ENCODE measurements at places on chromosomes 2 and 18.

DNA sequence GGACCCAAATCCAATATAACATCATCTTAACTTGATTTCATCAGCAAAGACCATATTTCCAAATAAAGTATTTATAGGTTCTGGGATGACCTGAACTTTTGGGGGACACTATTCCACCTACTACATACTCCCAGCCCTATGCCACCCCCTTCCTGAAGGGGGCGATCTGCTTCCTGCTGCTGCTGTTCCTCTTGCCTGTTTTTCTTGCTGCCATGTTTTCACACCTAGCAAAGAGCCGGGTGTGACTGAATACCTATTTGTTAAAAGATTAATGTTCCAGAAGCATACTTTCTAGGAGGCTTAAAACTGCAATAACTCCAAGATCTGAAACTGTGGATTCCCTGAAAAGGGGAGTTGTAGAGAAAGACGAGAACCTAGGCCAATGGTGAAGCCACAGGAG lies 89.7 kb downstream of the ICOS start:
- no peak for DNase-seq

- DNase-seq: peak; percentile 69
Observed at GRCh38 chr18:48761582-48761981, 189.2 kb downstream of the SMAD7 start.

DNA sequence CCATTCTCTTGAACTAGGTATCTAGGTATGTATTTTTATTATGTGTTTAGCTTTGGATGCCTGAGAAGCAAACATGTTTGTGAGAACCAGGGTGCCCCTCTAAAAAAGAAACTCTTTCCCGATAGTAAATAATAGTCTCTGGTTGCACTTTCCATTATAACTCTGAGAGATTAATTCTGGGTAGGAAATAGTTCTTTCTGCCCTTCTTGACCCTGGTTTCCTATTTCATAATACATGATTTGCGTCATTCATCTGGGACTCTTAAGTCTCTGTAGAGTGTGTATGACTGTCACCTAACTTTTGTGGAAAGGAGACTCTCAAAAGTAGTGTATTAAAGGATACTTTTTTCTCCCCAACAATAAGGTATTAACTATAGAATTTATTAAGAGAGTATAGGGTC lies 31.5 kb downstream of the ACSL3 start:
- no peak for DNase-seq

GRCh38 chr2:104140361-104140760 lies 713.6 kb upstream of the POU3F3 start:
- no peak for DNase-seq

- no peak for DNase-seq
Observed at GRCh38 chr18:75828379-75828778, 400.9 kb upstream of the SMIM21 start.

All from left colon (tissue), 2 donors.